Right atrium auricular region (tissue), 2 donors: ENCODE measurements at places on chromosomes 5 and 9. TPM values are rescaled to one million over a fixed set of nuclear protein-coding genes. Genes with fewer than 3 reads are reported as not detected.

The ACOT12 gene
- not detected for total RNA-seq

The CCDC152 gene
- total RNA-seq: 1.4 TPM

The C5orf63 gene
- total RNA-seq: 1.7 TPM

GRCh38 chr9:4997631-4998030 lies 12.6 kb downstream of the JAK2 start:
- H3K27ac ChIP-seq: no peak overlapping the region
- no peaks in the 10 kb centered on the region for H3K27me3 ChIP-seq
- DNase-seq: no peak
- no peak overlapping the region for H3K4me3 ChIP-seq

GRCh38 chr5:79263290-79263689 lies 27.4 kb downstream of the JMY start:
- DNase-seq: no peak
- H3K27me3 ChIP-seq: no peaks in the 10 kb centered on the region
- no peak overlapping the region for H3K27ac ChIP-seq

GRCh38 chr9:110742741-110743371 lies 74.3 kb downstream of the MUSK start:
- no peaks in the 10 kb centered on the region for H3K36me3 ChIP-seq
- no peak for DNase-seq
- no peaks in the 10 kb centered on the region for H3K27me3 ChIP-seq
- H3K4me1 ChIP-seq: peaks cover 7% of the 10 kb centered on the region
